ENCODE measurements at places on chromosomes 3 and 15.

- DNase-seq: no peak
Measured at GRCh38 chr3:172885704-172886103, 135.2 kb downstream of the ECT2 start.

- no peak for DNase-seq
Measured at GRCh38 chr3:123687286-123687685, 102.4 kb upstream of the HACD2 start.

DNA sequence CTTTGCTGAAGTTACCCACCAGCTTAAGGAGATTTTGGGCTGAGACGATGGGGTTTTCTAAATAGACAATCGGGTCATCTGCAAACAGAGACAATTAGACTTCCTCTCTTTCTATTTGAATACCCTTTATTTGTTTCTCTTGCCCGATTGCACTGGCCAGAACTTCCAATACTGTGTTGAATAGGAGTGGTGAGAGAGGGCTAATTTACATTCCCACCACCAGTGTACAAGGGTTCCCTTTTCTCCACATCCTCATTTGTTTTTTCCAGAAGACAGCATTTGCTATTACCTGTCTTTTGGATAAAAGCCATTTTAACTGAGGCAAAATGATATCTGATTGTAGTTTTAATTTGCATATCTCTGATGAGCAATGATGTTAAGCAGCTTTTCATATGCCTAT, 329.9 kb upstream of the TPRG1 start:
- no peak for DNase-seq

DNA sequence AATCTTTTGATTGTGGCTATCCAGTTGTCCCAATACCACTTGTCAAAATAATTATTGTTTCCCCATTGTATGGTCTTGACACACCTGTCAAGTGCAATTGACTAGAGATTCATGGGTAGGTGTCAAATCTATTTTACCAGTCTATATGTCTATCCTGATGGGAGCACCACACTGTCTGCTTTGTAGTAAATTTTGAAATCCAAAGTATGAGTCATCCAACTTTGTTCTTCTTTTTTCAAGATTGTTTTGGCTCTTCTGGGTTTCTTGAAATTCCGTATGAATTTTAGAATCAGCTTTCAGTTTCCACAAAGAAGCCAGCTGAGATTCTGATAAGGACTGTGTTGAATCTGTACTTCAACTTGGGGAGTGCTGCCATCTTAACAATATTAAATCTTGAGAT, 71.9 kb downstream of the CSNK1G1 start:
- no peak for DNase-seq

- no peak for DNase-seq
Measured at GRCh38 chr3:181955566-181955965, 243.8 kb downstream of the SOX2 start.

DNA sequence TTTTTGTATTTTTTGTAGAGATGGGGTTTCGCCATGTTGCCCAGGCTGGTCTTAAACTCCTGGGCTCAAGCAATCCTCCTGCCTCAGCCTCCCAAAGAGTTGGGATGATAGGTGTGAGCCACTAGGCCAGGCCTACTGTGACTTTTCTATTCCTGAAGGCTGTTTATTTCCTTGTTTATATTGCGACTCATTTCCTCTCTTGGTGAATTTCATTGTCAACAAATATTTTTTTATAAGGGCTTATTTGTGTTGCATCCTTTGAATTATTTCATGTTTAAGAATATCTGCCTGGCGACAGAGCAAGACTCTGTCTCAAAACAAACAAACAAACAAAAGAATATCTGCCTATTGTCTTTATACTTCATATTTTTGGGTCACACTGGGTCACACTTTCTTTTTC, 29.4 kb upstream of the MCCC1 start:
- DNase-seq: no peak

All from effector memory CD8-positive, alpha-beta T cell (primary cell).